ENCODE measurements at places on chromosomes 16 and 17. TPM values are rescaled to one million over a fixed set of nuclear protein-coding genes. Genes with fewer than 3 reads are reported as not detected.

CEP112 gene
- 9.4 TPM for total RNA-seq

CARD14 gene
- total RNA-seq: not detected

FOXN1 gene
- 0.12 TPM for total RNA-seq

KCTD19 gene
- not detected for total RNA-seq

XAF1 gene
- 9.8 TPM for total RNA-seq

KRTAP9-7 gene
- total RNA-seq: not detected

CA10 gene
- total RNA-seq: not detected

CTRB1 gene
- not detected for total RNA-seq

CD300E gene
- total RNA-seq: not detected

ERN2 gene
- total RNA-seq: not detected
